M059J (cell line): ENCODE measurements at places on chromosomes 5 and 9. TPM values are rescaled to one million over a fixed set of nuclear protein-coding genes. Genes with fewer than 3 reads are reported as not detected.

The ZNF879 gene
- total RNA-seq, result 0.07 and 0.47 TPM in 2 replicates

The ORM2 gene
- not detected in 2 replicates for total RNA-seq

The RNF224 gene
- not detected in 2 replicates for total RNA-seq

The PALM2AKAP2 gene
- 3.7 and 7.7 TPM in 2 replicates for total RNA-seq

The SLC36A1 gene
- total RNA-seq, result 4.5 and 4.9 TPM in 2 replicates

The PTPN3 gene
- 7.3 and 9.9 TPM in 2 replicates for total RNA-seq

The PCDHB13 gene
- total RNA-seq, result 0.39 and 0.42 TPM in 2 replicates

The NME5 gene
- 0.25 and 1.8 TPM in 2 replicates for total RNA-seq

The FAM221B gene
- not detected in 2 replicates for total RNA-seq

The MRPL22 gene
- total RNA-seq, result 55.4 and 57.6 TPM in 2 replicates

GRCh38 chr5:150529555-150529954 lies 21.6 kb downstream of the NDST1 start:
- DNase-seq, result no peak

GRCh38 chr5:143397302-143398052 lies 6.0 kb downstream of the NR3C1 start:
- DNase-seq, result no peak

- no peak for DNase-seq
Measured at GRCh38 chr5:66002415-66002814, 76.0 kb downstream of the ERBIN start.

DNA sequence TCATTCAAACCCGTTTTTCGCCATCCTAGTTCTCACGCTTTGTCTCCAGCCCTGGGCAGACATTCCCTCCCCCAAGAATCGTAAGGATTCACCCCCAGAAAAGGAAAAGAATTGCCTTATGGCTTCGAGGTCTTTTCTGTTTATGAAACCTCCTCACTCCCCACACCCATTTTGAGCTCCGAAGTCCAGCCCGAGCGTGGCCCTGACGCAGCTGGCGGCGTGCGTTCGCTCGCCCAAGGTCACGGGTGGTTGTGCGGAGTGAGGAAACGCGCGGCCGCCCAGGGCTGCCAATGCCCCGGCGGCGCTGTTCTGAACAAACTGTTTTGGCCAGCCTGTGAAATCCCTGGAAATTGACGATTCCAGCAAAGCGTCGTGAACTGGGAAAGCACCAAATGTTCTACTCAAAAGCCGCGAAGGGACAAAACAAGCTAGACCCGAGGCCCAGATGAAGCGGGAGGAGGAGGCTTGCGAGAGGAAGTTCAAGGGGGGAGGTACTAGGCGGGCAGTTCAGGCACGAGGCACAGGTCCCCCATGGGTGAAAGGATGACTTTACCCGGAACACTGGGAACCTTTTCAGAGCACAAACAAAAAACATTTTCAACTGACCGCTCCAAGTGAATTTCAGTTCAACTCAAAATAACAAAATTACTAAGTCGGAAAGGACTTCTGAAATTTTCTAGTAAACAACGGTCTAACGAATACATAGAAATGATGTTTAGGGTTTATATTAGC lies 683 bp upstream of the ZFAND5 start:
- DNase-seq, result peak; percentile 86

DNA sequence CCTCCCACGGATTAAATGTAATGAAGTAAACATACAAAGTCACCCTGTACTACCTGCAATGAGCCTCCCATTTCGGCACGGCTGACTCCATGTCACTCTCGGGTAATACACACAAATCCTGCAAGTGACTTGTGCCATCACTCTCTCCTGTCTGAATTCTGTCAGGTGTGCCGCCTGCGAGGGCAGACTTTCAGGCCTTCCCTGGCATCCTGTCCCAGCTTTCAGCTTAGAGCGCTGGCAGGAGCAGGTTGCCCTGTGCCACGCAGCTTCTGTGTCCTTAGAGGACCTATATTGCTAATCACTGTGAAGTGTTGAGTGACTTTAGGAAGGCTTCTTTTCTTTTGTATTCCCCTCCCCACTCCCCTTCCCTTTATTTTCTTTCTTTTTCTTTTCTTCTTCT lies 25.8 kb upstream of the S1PR3 start:
- DNase-seq, result no peak

- DNase-seq, result peak; percentile 62
Measured at GRCh38 chr5:74231697-74232096, 408.8 kb downstream of the ENC1 start.

- DNase-seq, result no peak
Measured at GRCh38 chr5:171858303-171858702, 72.7 kb downstream of the SMIM23 start.

GRCh38 chr5:81207009-81207408 lies 26.1 kb upstream of the CKMT2 start:
- DNase-seq, result no peak

GRCh38 chr9:36750630-36751029 lies 177.9 kb downstream of the MELK start:
- DNase-seq, result no peak

GRCh38 chr5:113293975-113294310 lies 140.8 kb downstream of the TSSK1B start:
- peak; percentile 40 for DNase-seq

- DNase-seq, result peak; percentile 76
Measured at GRCh38 chr5:33905381-33905780, 13.6 kb upstream of the ADAMTS12 start.

- no peak for DNase-seq
Measured at GRCh38 chr9:33431420-33431819, 16.0 kb downstream of the AQP3 start.

DNA sequence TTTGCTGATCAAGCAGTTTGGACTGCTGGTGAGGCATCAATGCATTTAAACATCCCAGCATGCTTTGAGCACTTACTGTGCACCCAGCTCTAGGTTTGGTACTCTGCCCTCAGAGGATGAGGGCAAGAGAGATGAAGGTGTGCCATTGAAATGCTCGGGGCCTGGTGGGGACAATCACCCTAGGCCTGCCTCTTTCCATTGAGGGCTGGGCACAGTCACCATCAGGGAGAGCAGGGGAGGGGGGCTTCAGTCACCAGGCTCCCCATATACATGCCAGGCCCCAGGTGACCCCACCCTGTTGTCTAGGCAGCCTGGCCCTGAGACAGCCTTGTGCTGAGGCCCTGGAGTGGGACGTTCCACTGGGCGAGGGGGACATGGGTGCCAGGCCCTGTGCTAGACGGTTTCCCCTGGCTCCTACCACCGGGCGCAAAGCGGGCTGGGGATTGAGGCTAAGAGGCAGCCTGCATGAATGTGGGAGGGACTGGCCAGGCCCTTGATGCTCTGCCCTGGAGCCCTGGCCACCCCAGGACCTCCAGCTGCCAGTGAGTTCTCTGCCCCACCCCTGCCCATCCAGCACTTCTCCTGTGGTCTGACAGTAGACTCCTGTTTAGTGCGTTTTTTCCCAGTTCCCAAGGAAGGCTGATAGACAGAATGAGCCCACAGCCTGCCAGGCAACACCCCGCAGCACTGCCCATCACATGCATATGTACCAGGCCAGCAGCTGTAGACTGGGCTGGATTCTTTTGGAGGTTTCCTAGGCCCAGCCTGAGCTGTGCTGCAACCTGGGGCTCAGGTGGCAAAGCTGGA lies 18.9 kb downstream of the TCF7 start:
- DNase-seq, result no peak
